ENCODE measurements at places on chromosomes 12 and 14. TPM values are rescaled to one million over a fixed set of nuclear protein-coding genes. Genes with fewer than 3 reads are reported as not detected.

The POTEM gene
- not detected for total RNA-seq

The LMO3 gene
- total RNA-seq = not detected

The RDH12 gene
- total RNA-seq = 0.20 TPM

The TMEM119 gene
- total RNA-seq = 24.2 TPM

The AQP2 gene
- not detected for total RNA-seq

The ASB2 gene
- not detected for total RNA-seq

The SERPINA10 gene
- total RNA-seq = not detected

The RARG gene
- total RNA-seq = 30.8 TPM

The GRIN2B gene
- 19.0 TPM for total RNA-seq

The MYF6 gene
- total RNA-seq = 0.07 TPM

The CISTR gene
- not detected for total RNA-seq

The CFL2 gene
- total RNA-seq = 37.6 TPM

The NOC4L gene
- total RNA-seq = 40.1 TPM

The ITGA7 gene
- 27.4 TPM for total RNA-seq

The OR4K2 gene
- not detected for total RNA-seq

The LRTM2 gene
- total RNA-seq = not detected

The CHMP4A gene
- 75.5 TPM for total RNA-seq

The GLS2 gene
- total RNA-seq = 1.5 TPM

The GPR33 gene
- not detected for total RNA-seq

The EIF2S3B gene
- total RNA-seq = 4.8 TPM

The PPP1R36 gene
- not detected for total RNA-seq

The REC8 gene
- 0.66 TPM for total RNA-seq
